ENCODE measurements at places on chromosomes 12 and 14.

DNA sequence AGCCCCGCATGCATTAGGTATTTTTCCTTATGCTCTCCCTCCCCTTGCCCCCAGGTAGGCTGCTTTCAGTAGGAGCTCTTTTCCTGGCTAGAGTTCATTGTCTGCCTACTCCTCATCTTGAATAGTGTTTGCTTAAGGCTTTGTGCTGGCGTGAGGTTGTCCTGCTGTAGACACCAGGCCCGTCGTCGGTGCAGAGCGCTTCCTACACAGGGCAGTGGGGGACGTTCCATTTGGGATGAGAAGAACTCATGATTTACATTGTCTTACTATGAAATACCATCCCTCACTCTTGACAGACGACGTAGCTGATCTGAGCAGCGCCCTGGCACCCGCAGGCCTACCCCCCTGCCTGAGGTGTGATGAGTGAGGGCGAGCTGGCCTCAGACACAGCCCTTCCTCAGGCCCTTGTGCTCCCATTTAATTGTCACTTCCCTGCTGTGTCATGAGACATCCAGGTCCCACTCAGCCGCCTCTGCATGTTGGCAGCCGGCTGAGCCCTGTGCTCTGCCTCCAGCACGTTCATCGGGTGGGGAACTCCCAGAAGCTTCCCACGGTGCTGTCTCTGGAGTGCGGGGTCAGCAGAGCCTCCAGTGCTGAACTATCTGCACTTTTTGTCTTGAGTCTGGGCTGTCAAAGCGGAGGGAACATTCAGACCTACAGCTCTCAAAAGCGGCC lies 76.0 kb downstream of the WDR20 start:
- DNase-seq = no peak

GRCh38 chr12:102950107-102950949 lies 7.1 kb upstream of the ASCL1 start:
- no peak for DNase-seq

- DNase-seq = peak; percentile 86
Observed at GRCh38 chr12:46553266-46553665, 180.7 kb upstream of the SLC38A2 start.

DNA sequence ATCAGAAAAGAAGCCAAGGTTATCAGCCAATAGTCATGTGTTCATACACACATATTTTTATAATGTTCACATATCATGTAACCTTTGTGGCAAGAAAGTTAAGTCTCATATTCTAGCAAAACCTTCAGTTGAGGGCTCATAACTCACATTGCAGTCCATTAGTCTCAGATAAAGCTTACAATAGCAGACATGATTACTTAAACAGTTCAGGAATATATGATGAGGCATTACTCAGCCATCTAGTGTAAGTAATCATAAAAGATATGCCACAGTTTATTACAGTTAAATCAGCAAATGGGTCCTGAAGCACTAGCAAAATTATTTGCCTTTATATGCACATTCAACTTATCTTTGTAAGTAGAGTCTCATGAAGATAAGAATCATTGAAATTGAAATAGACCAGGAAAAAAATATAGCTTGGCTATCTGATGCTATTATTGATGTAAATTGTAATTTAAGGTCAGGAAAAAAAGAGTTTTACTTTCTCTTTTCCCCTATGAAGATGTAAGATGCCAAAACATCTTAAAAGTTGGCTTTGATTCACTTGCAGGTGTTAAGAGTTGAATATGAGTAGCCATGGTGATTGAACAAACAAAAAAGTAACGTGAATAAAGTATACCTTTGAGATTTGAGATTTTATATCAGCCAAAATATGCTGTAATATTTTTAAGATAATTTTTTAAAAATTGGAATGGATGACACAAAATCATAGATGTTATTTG lies 537.0 kb downstream of the SLC6A15 start:
- DNase-seq = peak; percentile 2

DNA sequence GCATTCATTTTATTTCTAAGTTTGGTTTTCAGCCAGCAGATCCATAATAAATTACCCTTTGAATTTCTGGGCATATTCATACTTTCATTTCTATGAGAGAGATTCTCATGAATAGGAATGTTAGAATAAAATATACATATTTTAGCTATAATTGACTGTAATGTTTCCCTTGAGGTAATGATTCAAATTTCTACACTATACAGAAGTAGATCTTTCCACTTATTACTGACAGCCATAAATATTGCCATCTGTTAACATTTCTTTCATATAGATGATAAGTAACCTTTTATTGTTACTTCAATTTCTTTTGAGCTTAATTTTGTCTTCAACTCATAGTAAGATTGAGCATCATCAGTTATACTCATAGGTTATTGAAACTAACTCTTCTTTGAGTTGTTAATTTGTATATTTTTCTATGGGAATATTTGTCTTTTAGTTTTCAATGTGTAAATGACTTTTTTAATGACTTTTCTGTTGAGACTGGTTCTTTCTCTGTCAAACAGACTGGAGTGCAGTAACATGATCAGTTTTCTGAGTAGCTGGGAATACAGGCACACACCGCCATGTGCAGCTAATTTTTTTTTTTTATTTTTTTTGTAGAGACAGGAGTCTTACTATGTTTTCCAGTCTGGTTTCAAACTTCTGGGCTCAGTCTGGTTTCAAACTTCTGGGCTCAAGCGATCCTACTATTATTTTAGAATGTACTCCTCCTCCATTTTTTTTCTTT lies 991.6 kb downstream of the SLC6A15 start:
- no peak for DNase-seq

DNA sequence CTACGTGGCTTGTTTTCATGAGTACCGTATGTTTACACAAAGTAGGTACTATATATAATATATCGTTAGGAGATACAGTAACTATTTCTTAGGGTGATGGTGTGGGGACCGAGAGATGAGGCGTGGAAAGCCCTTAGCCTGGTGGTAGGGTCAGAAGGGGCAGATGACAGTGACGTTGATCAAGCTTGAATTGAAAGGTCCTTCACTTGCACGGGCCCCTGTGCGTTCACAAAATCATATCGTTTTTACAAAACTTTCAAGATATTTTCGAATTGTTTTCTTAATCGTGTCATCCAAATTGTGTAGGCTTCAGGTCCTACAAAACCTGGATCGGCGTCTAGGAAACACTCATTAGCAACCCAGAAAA lies 881 bp upstream of the SOS2 start:
- no peak for DNase-seq

DNA sequence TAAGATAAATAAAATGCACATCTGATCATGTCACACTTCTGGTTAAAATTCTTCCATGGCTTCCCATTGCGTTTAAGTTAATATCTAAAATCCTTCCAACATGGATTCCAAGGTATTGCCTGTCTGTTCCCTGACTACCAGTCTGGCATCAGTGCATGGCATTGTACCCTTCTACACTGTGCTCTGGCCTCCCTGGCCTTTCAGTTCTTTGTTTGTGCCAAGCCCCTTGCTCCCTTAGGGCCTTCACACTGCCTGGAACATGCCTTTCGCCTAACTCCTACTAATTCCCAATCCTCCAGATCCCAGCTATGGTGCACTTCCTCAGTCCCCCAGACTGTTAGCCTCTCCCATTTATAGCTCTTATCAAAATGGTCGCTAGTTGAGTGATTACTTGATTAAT lies 6.3 kb downstream of the CIPC start:
- no peak for DNase-seq

- peak; percentile 68 for DNase-seq
Observed at GRCh38 chr12:71947645-71948105, 9.0 kb downstream of the TPH2 start.

DNA sequence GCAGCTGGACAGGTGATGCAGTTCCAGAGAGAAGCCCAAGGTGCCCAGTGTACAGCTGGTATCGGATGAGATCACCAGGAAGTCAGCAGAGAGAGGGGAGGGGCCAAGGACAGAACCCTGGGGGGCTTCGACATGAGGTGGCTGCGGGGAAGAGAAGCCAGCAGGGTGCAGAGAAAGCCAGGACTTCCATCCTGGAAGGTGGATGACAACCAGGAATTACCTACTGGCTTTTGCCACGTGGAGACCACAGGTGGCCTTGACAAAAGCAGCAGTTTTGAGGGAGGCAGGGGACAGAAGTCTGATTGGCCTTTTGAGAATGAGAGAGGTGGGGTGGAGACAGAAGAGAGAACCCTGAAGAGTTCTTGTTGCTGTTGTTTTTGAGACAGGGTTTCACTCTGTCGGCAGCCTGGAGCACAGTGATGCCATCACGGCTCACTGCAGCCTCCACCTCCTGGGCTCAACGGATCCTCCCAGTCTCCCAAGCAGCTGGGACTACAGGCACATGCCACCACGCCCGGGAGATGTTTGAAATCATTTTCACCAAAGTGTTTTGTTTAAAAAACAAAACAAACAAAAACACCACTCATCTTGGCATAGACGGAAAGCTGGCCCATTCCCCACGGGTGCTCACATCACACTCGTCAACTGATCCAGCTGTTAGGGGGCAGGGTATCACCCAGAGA lies 35.2 kb downstream of the CDC42BPB start:
- DNase-seq = no peak

- no peak for DNase-seq
Observed at GRCh38 chr14:33917661-33918060, 33.2 kb downstream of the EGLN3 start.

GRCh38 chr14:66114071-66114470 lies 372.1 kb upstream of the CCDC196 start:
- DNase-seq = no peak

DNA sequence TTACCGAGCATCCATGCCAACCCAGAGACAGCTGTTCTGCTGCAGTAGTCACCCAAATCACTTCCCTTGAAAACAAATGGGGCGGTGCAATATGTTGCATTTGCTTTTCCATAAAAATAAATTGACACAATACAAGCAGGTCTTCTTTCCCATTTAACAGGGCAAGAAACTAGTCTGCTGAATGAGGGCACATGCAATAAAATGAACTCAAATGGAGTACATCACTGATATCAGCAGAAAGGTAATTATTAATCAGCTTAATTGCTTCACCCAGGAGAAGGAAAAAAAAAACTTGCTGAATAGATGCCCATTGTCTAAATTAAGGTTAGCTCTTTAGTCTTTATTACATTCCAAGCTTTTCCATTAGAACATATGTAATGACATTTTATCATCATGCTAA lies 175.1 kb upstream of the GZMB start:
- DNase-seq = no peak

Data from RKO (cell line).